ENCODE measurements at places on chromosomes 1 and 21. TPM values are rescaled to one million over a fixed set of nuclear protein-coding genes. Genes with fewer than 3 reads are reported as not detected.
A peak's percentile ranks its signal among the peaks of the same experiment; 100 is the strongest.

GRCh38 chr1:230701895-230702768 lies 11.8 kb downstream of the AGT start:
- H3K36me3 ChIP-seq, result no peaks in the 10 kb centered on the region
- no peak overlapping the region for H3K27ac ChIP-seq
- no peak for DNase-seq
- H3K4me3 ChIP-seq, result no peak overlapping the region

GRCh38 chr1:37035796-37036666 lies 1.7 kb upstream of the GRIK3 start:
- peaks cover 4% of the 10 kb centered on the region for H3K4me1 ChIP-seq
- no peak overlapping the region for H3K27ac ChIP-seq
- no peaks in the 10 kb centered on the region for H3K36me3 ChIP-seq
- H3K27me3 ChIP-seq, result peaks cover 75% of the 10 kb centered on the region

- DNase-seq, result peak; percentile 39
- H3K27me3 ChIP-seq, result peaks cover 7% of the 10 kb centered on the region
- H3K27ac ChIP-seq, result no peak overlapping the region
- H3K4me1 ChIP-seq, result no peaks in the 10 kb centered on the region
- H3K4me3 ChIP-seq, result no peak overlapping the region
Observed at GRCh38 chr1:7218210-7218832, 433.1 kb downstream of the CAMTA1 start.

The MPL gene
- total RNA-seq, result not detected

DNA sequence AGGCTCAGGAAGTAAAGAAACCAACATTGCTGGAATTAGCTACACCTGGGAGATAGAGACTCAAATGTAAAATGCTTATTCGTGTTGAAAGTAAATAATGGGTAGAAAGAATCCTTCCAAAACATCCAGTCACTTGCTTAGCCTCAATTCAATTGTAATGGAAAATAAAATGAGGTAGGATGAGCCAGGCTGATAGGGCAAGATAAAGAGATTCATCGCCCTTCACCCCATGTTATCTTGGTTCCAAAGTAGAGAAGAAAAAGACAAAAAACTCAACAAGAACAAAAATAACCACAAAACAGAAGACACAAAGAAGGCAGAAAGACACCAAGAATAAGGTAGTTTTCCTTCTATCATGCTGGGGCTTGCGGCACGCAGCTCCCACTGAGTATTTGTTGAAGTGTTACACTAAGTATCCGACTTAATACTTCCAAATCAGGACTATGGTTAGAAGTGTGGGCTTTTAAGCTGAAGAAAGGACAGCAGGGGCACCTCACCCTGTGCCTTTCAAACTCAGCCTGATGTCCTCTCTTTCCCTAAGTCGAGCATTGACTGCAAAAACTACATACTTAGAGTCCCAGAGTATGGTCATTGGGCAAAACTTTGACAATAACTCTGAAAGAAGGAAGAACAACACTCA lies 202.1 kb downstream of the VAV3 start:
- no peaks in the 10 kb centered on the region for H3K27me3 ChIP-seq
- H3K4me3 ChIP-seq, result no peak overlapping the region
- H3K4me1 ChIP-seq, result no peaks in the 10 kb centered on the region
- no peaks in the 10 kb centered on the region for H3K36me3 ChIP-seq

DNA sequence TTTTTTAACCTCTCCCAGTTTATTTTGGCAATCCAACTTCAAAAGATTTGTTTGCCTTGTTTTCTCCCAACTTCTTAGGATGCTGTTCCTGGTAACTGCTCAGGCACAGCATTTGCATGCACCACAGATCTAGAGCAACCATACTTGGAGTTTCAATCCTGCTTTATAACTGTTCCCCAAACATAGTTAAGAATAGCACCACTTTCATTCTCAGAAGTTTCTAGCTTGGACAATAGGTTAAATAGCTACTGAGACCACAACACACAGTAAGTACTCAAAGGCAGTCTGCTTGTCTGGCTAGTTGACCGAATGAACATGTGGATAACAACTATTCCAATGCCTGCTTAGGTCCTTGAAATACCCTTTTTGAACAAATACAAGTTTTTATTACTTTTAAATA lies 76.8 kb downstream of the FOXJ3 start:
- no peaks in the 10 kb centered on the region for H3K27me3 ChIP-seq
- H3K27ac ChIP-seq, result no peak overlapping the region
- peaks cover 26% of the 10 kb centered on the region for H3K36me3 ChIP-seq

The IPP gene
- 11.8 TPM for total RNA-seq

GRCh38 chr1:27403065-27403726 lies 10.8 kb downstream of the GPR3 start:
- DNase-seq, result no peak
- peak overlapping the region; percentile 41 for H3K27ac ChIP-seq
- H3K36me3 ChIP-seq, result peaks cover 11% of the 10 kb centered on the region
- H3K4me1 ChIP-seq, result peaks cover 17% of the 10 kb centered on the region

- peak overlapping the region; percentile 1 for H3K4me3 ChIP-seq
- peak overlapping the region; percentile 4 for H3K27ac ChIP-seq
- H3K4me1 ChIP-seq, result peaks cover 12% of the 10 kb centered on the region
- peaks cover 5% of the 10 kb centered on the region for H3K27me3 ChIP-seq
- H3K36me3 ChIP-seq, result no peaks in the 10 kb centered on the region
Observed at GRCh38 chr1:28796352-28797211, 15.4 kb upstream of the OPRD1 start.

GRCh38 chr21:26845066-26845758 lies at the start of gene ADAMTS1:
ADAMTS1 (minus strand) TSS chr21:26845409; CDS start chr21:26844954, 455 bp downstream.
- peak within 1 kb of the TSS; percentile 77 for H3K4me3 ChIP-seq
- H3K4me1 ChIP-seq, result peaks cover 35% of the 10 kb centered on the region
- no peak for DNase-seq
- H3K27me3 ChIP-seq, result peaks cover 62% of the 10 kb centered on the region
- peak within 1 kb of the TSS; percentile 68 for H3K27ac ChIP-seq

GRCh38 chr1:52532731-52533327 lies 20.1 kb downstream of the TUT4 start:
- H3K36me3 ChIP-seq, result peaks cover 34% of the 10 kb centered on the region
- DNase-seq, result no peak
- no peaks in the 10 kb centered on the region for H3K27me3 ChIP-seq
- H3K27ac ChIP-seq, result no peak overlapping the region

DNA sequence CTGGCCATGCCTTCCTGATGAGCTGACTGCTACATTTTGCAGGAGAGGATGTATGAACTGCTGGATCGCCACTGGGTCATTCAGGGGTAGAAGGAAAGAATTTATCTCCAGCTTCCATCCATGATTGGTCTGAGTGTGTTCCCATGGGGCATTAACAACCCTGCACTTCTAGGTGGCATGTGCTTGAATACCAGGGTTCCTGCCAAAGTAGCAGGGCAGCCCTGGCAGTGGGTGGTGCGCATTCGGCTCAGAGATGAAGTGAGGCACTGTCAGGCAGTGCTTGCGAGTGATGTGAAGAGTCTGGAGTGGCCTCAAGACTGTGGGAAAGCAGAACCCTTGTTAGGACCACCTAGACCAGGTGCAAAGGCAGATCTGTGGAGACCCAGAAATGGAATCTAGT lies 294.9 kb downstream of the ASTN1 start:
- no peak overlapping the region for H3K27ac ChIP-seq
- H3K4me1 ChIP-seq, result no peaks in the 10 kb centered on the region
- no peaks in the 10 kb centered on the region for H3K27me3 ChIP-seq
- no peaks in the 10 kb centered on the region for H3K36me3 ChIP-seq

DNA sequence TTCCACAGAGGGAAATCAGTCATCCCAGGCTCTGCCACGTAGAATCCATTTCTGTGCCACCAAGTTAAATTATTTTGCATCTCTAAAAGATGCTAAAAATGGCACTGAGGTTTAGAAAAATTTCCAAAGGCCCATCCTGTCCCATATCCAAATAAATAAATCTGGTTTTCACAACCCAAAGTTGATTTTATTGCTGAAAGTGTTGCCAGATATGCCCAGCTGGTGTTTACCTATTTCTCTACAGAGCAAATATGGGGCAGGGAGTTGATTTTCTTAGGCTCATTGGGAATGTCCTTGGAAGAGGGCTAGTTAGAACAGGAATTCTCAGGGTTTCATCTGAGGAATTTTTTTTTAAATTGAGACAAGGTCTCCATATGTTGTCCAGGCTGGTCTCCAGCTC lies 19.0 kb downstream of the MAP1LC3C start:
- H3K36me3 ChIP-seq, result no peaks in the 10 kb centered on the region
- no peak overlapping the region for H3K4me3 ChIP-seq
- no peak overlapping the region for H3K27ac ChIP-seq
- DNase-seq, result no peak
- H3K4me1 ChIP-seq, result no peaks in the 10 kb centered on the region

The F5 gene
- total RNA-seq, result 15.7 TPM

- no peak overlapping the region for H3K4me3 ChIP-seq
- peak overlapping the region; percentile 33 for H3K27ac ChIP-seq
- peaks cover 27% of the 10 kb centered on the region for H3K4me1 ChIP-seq
- peaks cover 13% of the 10 kb centered on the region for H3K36me3 ChIP-seq
- no peak for DNase-seq
- H3K27me3 ChIP-seq, result no peaks in the 10 kb centered on the region
Observed at GRCh38 chr1:15700508-15700907, 16.4 kb downstream of the PLEKHM2 start.
